ENCODE measurements at places on chromosomes 5 and 9.
A peak's percentile ranks its signal among the peaks of the same experiment; 100 is the strongest.

- DNase-seq: no peak
Observed at GRCh38 chr5:89694026-89694550, 715.5 kb downstream of the CETN3 start.

GRCh38 chr9:129287619-129288305 is 109.7 kb upstream of the IER5L start:
- DNase-seq: no peak

DNA sequence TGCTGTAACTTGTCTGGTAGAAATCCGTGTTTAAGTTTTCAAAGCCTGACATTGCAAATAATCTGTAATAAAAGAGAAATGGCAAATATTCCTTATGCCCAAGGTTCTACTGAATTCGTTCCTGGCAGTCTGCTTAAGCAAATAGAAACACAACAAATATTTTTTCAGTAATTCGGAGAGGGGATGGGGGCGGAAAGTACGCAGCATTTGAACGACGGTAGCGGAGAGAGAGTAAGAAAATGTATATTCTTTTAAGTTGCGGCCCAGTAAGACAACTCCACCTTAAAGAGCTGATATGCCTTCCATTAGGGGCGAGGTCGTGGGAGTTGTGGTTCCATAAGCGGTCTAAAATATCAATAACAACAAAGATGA is 569 bp downstream of the YIPF5 start:
- no peak for DNase-seq

DNA sequence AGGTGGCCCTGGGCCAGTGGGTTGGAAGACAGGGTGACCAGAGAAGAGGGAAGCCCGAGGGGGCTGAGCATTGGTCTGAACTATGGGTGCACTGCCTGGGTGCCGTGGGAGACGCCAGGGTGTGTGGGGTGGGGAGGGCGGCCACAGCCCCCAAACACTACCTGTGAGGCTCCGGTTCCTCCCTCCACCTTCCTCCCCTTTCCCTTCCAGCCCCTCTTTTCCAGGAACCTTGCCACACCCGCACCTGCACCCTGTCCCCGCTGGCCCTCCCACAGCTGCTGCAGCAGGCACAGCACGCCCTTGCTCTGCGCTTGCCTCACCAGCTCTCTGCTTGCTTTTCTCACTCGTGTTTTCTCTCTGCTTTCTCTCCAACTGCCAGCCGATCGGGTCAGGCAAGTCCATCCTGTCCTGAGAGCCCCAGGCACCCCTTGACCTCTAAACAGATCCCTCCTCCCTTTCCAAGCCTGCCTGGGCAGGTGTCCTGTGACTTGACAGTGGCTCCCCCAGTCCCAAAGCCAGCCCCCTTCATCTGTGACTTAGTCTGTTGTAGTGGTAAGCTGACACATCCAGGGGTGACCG is 193.7 kb downstream of the MSX2 start:
- DNase-seq: no peak

- peak; percentile 43 for DNase-seq
Observed at GRCh38 chr5:176658007-176658599, 10.8 kb downstream of the TSPAN17 start.

- no peak for DNase-seq
Observed at GRCh38 chr5:181190711-181191525, 14.1 kb downstream of the TRIM7 start.

GRCh38 chr5:153783362-153783658 is 255.4 kb downstream of the FAM114A2 start:
- DNase-seq: no peak

GRCh38 chr9:103617046-103617445 is 477.1 kb upstream of the SMC2 start:
- no peak for DNase-seq

DNA sequence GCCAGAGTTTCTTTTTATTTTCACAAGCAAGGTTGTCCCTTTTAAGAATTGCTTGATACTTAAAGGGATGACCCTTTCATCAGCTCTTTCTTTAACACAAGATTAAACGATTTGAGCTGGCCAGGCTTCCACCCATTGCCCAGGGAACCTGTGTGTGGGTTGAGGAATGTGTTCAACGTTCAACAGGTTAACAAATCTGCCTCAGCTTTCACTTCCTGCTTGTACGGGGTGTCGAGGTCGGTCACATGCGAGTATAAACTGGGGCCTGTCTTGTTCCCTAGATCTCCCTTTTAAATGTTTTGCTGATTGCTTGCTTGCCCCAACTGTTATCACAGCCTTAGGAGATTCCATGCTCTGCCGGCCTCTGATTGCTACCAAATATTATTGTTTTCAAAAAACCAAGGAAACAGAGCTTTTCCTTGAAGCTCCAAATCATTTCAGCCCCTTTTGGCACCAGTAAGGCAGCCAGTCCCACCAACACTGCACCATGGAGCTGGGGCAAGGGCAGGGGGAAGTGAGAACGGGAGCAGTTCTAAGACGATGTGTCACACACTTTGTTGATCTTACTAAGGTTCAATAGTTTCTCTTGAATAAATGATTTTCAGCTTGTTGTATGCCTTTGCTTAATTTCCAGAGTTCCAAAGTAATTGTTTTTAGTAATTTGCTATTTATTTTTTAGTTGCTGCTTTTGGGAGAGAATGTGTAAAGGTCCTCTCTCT is 10.7 kb upstream of the CLK4 start:
- DNase-seq: no peak

DNA sequence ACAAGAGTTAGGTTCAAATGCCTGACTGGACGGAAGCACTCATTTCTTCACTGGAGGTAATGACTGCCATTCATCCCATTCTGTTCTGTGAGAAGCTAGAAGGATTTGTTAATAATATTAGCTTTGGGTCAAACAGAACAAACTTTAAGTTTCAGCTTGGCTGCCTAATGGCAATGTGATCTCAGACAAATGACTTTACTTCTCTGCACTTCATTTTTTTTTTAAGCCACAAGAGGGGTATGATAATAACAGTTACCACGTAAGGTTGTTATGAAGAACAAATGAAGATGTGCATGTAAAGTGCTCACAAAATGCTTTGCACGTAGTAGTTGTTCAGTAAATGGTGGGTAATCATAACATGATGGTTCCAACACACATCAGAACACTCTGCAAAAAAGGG is 199.4 kb downstream of the PAPPA start:
- DNase-seq: no peak

DNA sequence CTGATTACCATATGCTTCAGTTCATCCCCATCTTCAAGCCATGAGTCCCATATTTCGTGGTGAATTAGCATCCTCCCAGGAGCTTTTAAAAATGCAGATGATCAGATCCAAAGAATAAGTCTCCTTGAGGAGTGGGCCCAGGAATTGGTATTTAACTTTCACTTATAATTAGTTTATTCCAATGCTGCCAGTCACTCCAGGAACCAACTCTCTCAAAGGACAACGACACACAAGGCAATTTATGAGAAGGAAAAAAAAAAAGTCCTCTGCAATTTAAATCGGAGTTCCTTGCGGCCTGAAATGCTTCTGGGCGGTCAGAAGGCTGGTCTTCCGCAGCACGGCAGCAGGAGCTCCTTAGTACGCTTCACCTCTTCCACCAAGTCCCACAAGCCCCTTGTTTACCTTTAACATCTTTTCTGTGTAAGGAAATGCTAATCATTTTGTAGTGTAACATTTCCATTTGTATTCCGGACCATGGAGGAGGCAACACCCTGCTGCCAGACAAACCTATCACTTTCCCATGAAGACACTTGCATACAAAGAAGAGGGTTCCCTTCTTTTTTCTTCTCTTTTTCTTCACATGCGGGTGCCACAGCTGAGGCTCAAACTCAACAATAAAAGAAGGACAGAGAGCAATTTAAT is 16.3 kb upstream of the KCNV2 start:
- DNase-seq: no peak

DNA sequence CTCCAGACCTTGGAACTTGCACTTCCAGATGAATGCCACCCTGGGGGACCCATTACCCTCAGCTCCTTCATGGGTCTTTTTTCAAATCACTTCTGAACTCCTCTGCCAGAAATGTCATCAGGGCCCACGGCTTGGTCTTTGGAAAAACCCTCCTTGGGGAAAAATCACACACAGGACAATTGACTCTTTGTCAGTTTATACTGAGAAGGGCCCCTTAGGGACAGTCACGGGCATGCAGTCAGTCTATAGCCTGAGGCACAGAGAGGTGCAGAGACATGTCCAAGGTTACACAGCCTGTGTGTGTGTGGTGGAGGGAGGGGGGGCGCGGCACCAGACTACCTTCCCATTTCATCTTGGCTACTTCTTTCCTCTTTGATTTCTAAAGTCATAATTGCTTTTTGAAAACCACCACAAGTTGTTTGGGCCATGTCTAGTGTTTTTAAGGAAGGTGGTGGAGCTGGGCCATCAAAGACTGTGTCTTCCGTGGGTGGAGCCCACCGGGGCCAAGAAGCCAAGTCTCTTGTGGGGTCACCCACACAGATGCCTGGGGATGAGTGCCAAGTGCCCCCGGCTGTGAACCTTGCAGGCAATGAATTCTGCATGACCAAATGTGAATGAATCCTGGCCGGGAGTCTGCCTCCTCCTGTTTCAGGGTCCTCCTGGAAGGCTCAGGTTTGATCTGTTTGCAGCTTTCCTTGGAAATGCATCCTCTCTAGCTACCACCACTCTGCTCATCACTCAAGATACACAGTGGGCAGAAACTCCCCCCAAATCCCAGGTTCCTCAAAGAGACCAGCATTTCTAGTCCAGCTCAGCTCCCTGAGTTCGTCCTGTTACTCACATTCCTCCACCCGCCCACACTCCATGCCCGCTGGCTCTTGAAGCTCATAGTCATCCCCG is 200.1 kb upstream of the TBC1D2 start:
- DNase-seq: no peak

- no peak for DNase-seq
Observed at GRCh38 chr5:74073257-74073656, 447.3 kb downstream of the ARHGEF28 start.

DNA sequence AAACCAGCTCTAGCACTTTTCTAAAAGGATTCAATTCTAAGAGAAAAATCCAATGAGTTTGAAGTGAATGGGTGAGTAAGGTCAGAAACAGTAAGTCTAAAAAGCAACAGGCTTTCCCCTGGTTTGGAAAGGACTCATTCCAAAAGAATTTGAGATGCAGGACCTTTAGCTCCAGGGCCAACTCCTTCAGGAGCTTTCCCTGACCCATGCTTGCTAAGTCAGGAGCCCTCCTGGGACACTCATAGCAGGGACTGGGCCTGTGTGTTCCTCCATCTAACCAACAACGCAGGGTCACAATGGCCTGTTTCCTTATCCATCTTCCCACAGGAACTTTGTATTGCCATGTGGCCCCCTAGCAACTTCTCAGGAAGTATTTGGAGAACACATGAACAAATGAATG is 198.8 kb downstream of the FRMD3 start:
- DNase-seq: no peak

DNA sequence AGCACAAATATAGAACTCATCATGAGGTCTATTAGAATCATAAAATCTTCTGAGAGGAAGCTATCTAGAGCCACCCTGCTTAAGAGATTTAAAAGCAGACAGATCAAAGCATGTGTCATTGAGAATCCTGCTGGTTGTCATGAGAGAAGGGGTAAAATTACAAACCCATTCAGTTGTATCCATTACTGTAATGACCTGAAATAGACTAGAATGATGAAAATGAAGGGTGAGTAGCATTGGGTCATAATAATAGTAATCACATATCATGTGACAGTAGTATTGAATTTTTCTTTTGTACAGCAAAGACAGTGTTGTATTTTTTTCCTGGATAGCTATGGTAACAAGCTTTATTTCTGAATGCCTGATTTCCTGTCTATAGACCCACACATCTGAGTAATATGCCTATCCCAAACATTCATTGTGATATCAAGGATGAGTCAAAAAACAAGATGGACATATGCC is 149.0 kb downstream of the PDE4D start:
- DNase-seq: no peak

GRCh38 chr5:148268566-148268965 is at the start of gene SPINK13:
SPINK13 (plus strand) TSS chr5:148268794; CDS start chr5:148270073, 1,279 bp downstream.
- DNase-seq: no peak

GRCh38 chr5:167171056-167171455 is 1120.4 kb upstream of the WWC1 start:
- no peak for DNase-seq

- no peak for DNase-seq
Observed at GRCh38 chr9:97666907-97667686, 30.0 kb downstream of the XPA start.

DNA sequence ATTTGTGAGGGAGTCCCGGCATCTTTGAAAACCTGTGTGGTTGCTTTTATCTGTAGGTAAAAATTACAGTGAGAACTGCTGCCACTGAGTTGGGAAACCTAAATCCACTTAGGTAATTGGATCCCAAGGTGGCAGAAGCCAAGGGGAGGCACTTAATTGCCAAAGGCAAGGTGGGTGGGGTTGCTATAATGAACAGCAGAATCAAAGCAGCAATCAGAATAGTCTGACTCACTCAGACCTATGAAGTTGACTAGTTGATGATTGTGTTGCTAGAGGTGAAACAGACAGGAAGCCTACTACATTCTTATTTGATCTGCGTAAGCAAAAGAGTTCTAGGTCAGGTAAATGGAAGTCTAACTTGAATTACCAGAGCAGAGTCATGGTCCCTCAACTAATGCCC is 17.3 kb upstream of the BICD2 start:
- DNase-seq: no peak

GRCh38 chr9:75588808-75589207 is 301.7 kb upstream of the PCSK5 start:
- DNase-seq: no peak

GRCh38 chr5:159886296-159886695 is 30.0 kb upstream of the ADRA1B start:
- DNase-seq: no peak
